ENCODE measurements at places on chromosomes 1 and 21.

GRCh38 chr1:218330043-218330623 lies 15.0 kb upstream of the TGFB2 start:
- DNase-seq: peak; percentile 67

- no peak for DNase-seq
Measured at GRCh38 chr1:235169986-235170385, 8.9 kb upstream of the RBM34 start.

DNA sequence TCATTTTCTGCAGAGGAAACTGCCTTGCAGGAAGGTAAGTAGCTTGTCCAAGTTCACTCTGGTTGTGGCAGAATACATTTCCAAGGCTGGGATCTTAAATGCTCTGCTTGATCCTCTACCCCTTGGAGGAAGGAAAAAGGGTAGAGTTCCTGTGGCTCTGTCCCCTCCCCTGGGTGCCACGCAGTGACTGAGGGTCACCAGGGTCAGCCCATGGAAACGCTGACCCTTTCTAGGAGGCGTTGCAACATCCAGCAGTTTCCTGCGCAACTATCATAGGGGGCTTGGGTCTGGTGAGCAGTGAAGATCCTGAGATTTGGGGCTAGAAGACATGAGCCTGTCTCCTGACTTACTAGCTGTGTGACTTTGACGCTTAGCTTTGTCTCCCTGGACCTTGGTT lies 29.4 kb upstream of the EPS8L3 start:
- no peak for DNase-seq

- no peak for DNase-seq
Measured at GRCh38 chr21:27423038-27423437, 456.1 kb upstream of the ADAMTS5 start.

DNA sequence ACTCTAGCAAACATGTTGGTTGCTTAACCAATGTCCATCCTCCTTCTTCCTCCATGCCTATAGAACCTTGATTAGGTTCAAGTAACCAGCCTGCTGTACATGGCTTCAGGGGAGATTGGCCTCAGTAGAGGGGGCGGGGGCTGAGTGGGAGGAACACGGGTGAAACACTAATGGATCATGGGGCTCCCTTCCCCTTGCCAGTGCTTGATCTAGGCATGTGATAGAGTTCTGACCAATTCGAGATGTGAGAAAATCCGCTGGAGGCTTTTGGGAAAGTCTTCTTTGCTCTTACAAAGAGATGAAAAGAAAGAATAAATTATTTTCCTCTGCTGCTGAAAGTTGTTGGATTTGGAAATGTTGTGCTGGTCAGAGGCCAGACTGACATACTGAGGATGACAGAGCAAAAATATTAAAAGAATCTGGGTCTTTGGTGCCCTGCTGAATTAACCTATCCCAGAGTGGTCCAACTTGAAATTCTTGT lies 5.2 kb upstream of the OTUD7B start:
- DNase-seq: no peak

DNA sequence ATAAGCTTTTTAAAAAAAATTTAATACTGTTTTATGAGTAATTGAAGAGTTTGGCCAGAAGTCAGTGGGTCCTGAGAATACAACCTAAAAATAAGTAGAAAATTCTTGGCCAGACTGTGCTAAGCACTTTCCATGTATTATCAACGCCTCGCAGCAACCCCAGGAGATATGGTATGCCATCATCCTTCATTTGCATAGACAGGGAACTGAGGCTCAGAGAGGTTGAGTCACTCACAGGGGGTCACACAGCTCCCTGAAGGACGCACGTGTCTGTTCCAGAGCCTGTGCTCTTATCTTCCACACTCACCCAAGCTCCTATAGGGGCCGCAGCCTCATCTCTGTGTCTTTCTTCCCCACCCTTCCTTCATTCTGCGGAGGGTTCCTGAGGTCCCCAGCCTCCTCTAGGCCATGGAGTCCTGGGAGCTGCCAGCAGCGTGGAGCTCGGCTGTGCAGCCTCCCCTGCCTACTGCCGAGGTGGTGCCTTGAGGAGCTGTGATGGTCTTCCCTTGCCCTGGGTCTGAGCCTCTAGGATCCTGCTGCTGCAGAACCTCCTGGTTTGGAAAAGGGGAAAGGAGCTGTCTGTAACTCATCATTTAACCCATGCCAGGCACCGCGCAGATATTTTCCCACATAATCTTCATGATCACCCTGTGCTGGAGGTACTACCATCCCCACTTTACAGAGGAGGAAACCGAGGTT lies 30.3 kb upstream of the ECE1 start:
- DNase-seq: no peak

- no peak for DNase-seq
Measured at GRCh38 chr1:76764638-76765454, 102.4 kb upstream of the ST6GALNAC5 start.

DNA sequence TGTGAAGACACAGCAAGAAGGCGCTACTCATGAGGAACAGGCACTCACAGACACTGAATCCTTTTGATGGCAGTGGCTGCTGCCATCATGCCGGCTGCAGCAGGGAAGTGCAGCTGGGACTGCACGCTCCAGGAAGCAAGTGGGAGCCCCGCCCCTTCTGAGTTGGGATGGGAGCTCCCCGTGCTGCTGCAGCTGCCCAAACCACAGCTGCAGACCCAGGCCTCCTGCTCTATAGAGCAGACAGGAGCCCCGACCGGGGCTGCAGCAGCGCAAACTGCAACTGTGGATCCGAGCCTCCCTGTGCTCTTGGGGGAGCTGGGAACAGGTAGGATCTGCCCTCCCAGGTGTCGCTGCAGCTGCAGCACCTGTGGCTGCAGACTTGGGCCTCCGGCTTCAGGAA lies 65.2 kb upstream of the MARK1 start:
- DNase-seq: no peak

DNA sequence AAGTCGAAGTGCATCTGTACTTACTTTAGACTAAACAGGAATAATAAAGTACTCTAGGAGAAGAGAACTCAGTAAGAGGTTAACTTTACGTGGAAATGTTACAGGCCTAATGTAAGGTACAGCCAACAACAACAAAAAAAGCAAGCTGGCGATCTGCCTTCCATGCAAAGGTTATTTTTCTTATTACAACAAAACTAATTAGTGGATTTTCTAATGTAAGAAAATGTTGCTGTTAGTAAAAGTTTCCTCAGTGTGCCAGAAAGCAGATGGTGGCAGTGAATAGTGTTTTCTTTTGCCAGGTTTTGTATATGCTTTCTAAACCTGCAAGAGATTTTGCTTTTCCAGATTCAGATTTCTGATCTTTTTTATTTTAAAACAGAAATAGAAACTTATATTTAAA lies 179.2 kb downstream of the NFIA start:
- DNase-seq: no peak

- no peak for DNase-seq
Measured at GRCh38 chr1:111225717-111226400, 1.7 kb upstream of the CHI3L2 start.

DNA sequence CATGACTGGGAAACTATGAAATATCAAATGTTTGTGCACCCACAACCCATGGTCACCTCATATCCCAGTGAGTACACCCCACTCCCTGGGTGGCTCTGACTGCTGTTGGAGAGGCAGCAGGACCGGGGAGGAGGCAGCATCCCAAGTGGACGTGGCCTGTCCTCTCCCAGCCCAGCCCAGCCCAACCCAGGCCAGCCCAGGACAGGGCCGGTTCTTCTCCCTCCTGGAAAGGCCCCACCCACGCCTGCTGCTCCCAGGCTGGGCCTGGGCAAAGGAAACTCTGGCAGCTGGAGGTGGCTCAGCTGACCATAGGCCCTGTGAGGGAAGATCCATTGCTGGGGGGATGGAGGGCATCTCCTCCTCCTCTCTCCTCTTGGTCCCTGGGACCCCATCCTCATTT lies 19.1 kb downstream of the MATN1 start:
- DNase-seq: no peak

- no peak for DNase-seq
Measured at GRCh38 chr21:16073586-16073985, 343.8 kb downstream of the USP25 start.

DNA sequence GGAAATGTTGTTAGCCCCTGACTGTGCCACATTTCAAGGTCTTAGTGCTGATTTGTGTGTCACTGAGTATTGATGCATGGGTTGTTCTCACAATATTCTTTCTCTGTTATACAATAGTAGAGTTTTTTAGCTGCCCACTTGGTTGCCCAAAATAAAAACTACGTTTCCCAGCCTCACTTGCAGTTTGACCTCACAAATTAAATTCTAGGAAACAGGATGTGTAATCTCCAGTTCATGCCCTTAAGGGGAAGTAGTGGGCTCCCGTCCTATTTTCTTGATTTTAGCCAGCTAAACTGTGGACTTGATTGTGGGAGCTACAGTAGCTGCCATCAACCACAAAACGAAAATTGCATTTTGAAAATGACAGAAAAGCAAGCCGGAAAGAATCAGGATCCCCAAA lies 27.3 kb upstream of the LAMC1 start:
- no peak for DNase-seq
